IMR-90 (cell line): ENCODE measurements at places on chromosomes 12 and 14.
A peak's percentile ranks its signal among the peaks of the same experiment; 100 is the strongest.

DNA sequence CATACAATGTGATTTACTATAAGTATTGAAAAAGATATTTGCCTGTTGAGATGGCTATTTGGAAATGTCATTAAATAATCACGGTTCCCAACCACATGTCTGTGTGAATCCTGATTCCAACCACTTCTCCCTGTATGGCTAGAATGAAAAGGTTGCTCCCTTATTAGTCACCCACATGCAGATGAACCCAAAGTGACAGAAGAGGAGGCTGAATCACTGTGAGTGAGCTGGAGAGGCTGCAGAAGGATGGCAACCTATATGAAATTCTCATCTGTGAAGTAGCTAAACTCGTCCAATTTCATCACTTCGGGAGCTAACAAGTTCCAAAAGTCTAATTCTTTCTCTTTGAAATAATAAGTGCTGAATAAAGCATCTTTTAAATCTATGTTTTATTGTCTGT, 300.5 kb downstream of the PRKD1 start:
- peak; percentile 57 for DNase-seq
- no peak overlapping the region for H3K27ac ChIP-seq
- H3K36me3 ChIP-seq, result peaks cover 6% of the 10 kb centered on the region
- H3K4me3 ChIP-seq, result no peak overlapping the region
- H3K4me1 ChIP-seq, result peaks cover 3% of the 10 kb centered on the region
- H3K27me3 ChIP-seq, result no peaks in the 10 kb centered on the region

- H3K4me1 ChIP-seq, result 0 out of 2 replicates have a peak, but pooled peaks cover 1% of the 10 kb centered on the region
- H3K27ac ChIP-seq, result no peak overlapping the region
- no peaks in the 10 kb centered on the region for H3K36me3 ChIP-seq
- no peak overlapping the region for H3K4me3 ChIP-seq
Observed at GRCh38 chr12:49121047-49121696, 10.0 kb downstream of the TUBA1B start.

DNA sequence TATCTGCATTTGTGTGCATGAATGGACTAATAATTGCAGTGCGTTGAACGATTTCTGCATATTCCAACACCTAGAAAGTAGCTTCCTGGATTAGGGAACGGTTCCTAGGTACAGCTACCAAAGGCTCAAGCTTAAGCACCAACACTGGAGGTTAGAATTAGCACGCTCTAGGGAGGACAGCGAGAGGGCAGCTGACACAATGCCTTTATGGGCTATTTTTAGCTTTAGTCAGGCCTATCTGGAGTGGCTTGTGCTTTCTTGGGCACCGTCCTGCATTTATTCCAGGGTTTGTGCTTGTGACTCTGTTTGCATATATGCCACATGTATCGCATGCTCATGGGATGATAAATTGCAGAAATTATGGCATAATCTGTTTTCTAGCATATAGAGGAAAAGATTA, 13.7 kb downstream of the ETV6 start:
- no peak overlapping the region for H3K4me3 ChIP-seq
- no peak overlapping the region for H3K27ac ChIP-seq
- H3K36me3 ChIP-seq, result peaks cover 13% of the 10 kb centered on the region; the same call in 1 of the 2 replicates
- DNase-seq, result no peak
- peaks cover 23% of the 10 kb centered on the region for H3K4me1 ChIP-seq

GRCh38 chr14:68774771-68775613, 17.9 kb downstream of the ZFP36L1 start:
- H3K4me3 ChIP-seq, result no peak overlapping the region
- peak; percentile 84 for DNase-seq
- peaks cover 13% of the 10 kb centered on the region for H3K4me1 ChIP-seq
- H3K27me3 ChIP-seq, result no peaks in the 10 kb centered on the region

GRCh38 chr14:26526137-26526536, 71.7 kb downstream of the NOVA1 start:
- peaks cover 5% of the 10 kb centered on the region for H3K4me1 ChIP-seq
- no peak overlapping the region for H3K27ac ChIP-seq
- no peaks in the 10 kb centered on the region for H3K27me3 ChIP-seq
- H3K4me3 ChIP-seq, result no peak overlapping the region
- DNase-seq, result peak; percentile 21

- DNase-seq, result no peak
- H3K27me3 ChIP-seq, result peaks cover 25% of the 10 kb centered on the region
- no peak overlapping the region for H3K27ac ChIP-seq
Observed at GRCh38 chr12:55706568-55707218, 1.0 kb downstream of the ITGA7 start.

GRCh38 chr14:31297701-31298344, 90.2 kb upstream of the HECTD1 start:
- no peaks in the 10 kb centered on the region for H3K27me3 ChIP-seq
- H3K27ac ChIP-seq, result no peak overlapping the region
- peak; percentile 52 for DNase-seq
